ENCODE measurements at places on chromosomes 5 and 9.

GRCh38 chr5:142904416-142904815 is 134.2 kb downstream of the ARHGAP26 start:
- DNase-seq = peak; percentile 75

GRCh38 chr5:102678267-102679058 is 76.6 kb upstream of the PAM start:
- DNase-seq = peak; percentile 81

DNA sequence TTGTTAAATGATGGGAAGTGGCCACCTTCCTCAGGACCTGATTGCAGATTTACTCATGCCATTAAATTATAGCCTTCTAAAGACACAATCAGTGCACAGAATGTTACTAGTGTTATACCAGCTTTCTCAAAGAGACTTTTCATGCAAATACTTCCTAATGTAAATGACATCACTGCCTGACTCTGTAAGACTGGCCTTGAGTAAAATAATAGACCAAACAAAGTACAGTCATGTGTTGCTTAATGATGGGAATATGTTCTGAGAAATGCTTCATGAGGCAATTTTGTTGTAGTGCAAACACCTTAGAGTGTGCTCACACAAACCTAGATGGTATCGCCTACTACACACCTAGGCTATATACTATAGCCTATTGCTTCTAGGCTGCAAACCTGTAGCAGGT is 17.0 kb upstream of the C1QTNF3 start:
- no peak for DNase-seq

GRCh38 chr9:122134822-122135528 is 24.6 kb downstream of the NDUFA8 start:
- DNase-seq = no peak

DNA sequence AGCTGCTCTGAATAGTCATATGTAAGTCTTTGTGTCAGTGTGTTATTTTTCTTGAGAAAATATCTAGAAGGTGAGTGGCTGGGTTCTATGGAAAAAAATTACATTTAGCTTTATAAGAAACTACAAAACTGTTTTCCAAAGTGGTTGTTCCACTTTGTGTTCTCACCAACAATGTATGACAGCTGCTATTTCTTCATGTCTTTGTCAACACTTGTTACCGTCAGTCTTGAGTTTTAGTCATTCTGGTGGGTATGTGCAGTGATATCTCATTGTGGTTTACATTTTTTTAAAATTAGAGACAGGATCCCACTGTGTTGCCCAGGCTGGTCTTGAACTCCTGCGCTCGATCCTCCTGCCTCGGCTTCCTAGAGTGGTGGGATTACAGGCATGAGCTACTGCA is 246.4 kb downstream of the PJA2 start:
- no peak for DNase-seq

DNA sequence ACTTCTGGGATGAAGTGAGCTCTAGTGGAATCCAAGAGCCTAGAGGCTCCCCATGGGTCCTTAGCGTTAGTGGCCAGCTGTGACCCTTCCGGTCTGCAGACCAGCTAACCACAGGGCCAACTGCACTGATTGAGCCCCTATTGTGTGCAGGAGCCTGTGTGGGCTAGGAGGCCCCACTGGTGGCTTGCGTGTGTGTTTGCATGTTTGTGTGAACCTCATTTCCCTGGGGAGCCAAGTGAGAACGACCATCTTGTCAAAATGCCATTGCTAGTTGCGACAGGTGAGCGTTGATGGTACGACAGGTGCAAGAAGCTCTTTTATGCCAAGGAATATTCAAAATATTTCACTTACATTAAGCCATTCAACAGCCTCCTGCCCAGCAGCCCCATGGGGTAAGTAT is 44.1 kb upstream of the ANKRD33B start:
- DNase-seq = no peak

All from astrocyte (in vitro differentiated cells and primary cell).